ENCODE measurements at places on chromosomes 3 and 15.

DNA sequence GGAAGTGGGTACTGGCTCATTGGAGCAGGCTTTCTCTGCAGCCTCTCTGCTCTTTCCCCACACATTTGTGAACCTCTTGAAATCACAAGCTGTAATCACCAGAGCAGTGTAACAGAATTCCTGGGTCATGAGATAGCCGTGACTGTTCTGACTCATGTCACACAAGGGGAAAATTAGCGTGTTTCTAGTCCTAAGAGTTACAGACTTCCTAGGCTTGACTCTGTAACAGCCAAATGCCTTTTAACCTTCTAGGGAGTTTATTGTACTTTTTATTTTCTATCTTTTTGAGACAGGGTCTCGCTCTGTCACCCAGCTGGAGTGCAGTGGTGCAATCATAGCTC lies 54.7 kb upstream of the TRAK1 start:
- DNase-seq = no peak

DNA sequence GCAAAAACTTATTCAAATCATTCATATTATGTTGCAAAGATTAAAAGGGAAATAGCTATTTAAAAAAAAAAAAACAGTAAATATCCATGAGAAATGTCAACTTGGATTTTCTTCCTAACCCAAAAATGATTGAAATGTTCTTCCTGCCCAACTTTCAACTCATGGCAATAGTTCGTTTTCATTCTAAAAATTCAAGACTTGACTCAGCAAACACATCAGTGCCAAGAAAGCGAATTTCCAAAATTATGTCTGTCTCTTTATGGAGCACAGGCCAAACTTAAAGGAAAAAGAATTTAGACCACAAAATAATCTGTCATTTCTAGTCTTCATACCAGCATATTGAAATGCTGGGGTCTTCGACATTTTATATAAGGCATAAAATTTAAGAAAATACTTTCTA lies 63.7 kb downstream of the MAGI1 start:
- DNase-seq = no peak

GRCh38 chr3:194246709-194247349 lies 104.3 kb downstream of the CPN2 start:
- no peak for DNase-seq

DNA sequence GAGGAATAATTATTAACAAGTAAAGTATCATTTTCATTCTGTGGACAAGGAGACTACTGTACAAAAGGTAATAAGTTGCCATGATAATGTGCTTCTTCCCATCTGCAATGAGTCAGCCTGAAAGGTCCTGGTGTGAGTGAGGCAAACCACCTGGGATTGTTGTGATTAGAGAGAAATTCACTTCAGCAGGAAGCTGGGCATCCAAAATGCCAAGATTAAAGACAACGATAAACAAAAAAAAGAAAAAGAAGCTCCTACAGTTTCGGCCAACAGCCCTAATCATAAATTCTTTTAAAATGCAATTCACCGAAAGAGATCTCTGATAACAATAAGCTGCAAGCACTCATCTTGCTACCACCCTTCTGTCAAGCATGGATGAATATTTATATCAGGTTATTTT lies 507.8 kb downstream of the TUSC7 start:
- DNase-seq = no peak

DNA sequence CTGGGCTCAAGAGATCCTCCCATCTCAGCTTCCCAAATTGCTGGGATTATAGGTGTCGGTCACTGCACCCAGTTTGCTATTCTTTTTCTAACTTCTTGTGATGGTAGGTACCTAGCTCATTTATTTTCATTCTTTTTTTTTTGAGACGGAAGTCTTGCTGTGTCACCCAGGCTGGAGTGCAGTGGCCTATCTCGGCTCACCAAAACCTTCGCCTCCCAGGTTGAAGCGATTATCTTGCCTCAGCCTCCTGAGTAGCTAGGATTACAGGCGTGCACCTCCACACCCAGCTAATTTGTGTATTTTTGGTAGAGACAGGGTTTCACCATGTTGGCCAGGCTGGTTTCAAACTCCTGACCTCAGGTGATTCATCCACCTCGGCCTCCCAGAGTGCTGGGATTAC lies 30.1 kb upstream of the RAD51 start:
- no peak for DNase-seq
